Testis (tissue), 5 donors: ENCODE measurements at places on chromosomes 5 and 9. TPM values are rescaled to one million over a fixed set of nuclear protein-coding genes. Genes with fewer than 3 reads are reported as not detected.

Gene TOR2A
- total RNA-seq: 32.0 TPM

Gene ROPN1L
- 333 TPM for total RNA-seq

Gene MAMDC2
- total RNA-seq: 28.3 TPM

- no peaks in the 10 kb centered on the region for H3K27me3 ChIP-seq
- H3K4me3 ChIP-seq: no peak overlapping the region
- DNase-seq: no peak
- no peak overlapping the region for H3K27ac ChIP-seq
These were observed 830.4 kb downstream of the MAT2B start for GRCh38 chr5:164335837-164336236.

GRCh38 chr9:95003689-95004410, 277.4 kb downstream of the AOPEP start:
- no peaks in the 10 kb centered on the region for H3K27me3 ChIP-seq
- peak overlapping the region; percentile 97 for H3K27ac ChIP-seq
- H3K36me3 ChIP-seq: no peaks in the 10 kb centered on the region

DNA sequence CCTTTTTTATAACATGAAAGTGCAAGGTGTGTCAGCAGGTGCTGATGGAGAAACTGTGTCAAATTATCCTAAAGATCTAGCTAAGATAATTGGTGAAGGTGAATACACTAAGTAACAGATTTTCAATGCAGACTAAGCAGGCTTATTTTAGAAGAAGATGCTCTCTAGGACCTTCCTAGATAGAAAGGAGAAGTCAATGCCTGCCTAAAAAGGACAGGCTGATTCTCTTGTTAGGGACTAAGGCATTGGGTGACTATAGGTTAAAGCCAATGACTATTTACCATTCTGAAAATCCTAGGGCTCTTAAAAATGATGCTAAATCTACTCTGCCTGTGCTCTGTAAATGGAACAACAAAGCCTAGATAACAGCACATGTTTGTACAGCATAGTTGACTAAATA, 1682.4 kb downstream of the MAT2B start:
- no peaks in the 10 kb centered on the region for H3K27me3 ChIP-seq
- no peak overlapping the region for H3K4me3 ChIP-seq
- H3K27ac ChIP-seq: no peak overlapping the region
- H3K4me1 ChIP-seq: no peaks in the 10 kb centered on the region

GRCh38 chr9:20962536-20963225, 68.8 kb downstream of the HACD4 start:
- no peak overlapping the region for H3K27ac ChIP-seq
- no peak for DNase-seq

DNA sequence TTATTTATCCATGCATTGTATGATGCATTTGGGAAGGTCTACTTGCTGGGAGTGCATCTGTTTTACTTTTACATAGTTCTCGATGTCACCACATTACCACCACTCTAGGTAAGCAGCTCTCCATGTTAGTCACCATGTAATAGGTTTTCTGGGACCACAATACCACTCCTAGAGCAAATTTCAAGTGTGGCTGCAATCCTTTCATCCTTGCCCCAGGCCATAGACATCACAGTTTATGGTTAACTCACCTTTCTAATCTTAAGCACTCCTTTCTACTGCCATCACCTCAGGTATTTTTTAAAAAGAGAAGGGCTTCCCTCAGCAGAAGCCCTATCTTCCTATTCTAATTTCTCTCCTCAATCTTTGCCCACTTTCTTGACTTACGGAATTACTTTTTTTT, 354.1 kb downstream of the PLK2 start:
- no peak overlapping the region for H3K4me3 ChIP-seq
- no peaks in the 10 kb centered on the region for H3K27me3 ChIP-seq
- no peaks in the 10 kb centered on the region for H3K36me3 ChIP-seq

- no peaks in the 10 kb centered on the region for H3K27me3 ChIP-seq
- DNase-seq: no peak
- peaks cover 5% of the 10 kb centered on the region for H3K4me1 ChIP-seq
- no peaks in the 10 kb centered on the region for H3K36me3 ChIP-seq
- H3K27ac ChIP-seq: peak overlapping the region; percentile 94
These were observed 411 bp upstream of the NDUFS4 start for GRCh38 chr5:53560028-53560427.

DNA sequence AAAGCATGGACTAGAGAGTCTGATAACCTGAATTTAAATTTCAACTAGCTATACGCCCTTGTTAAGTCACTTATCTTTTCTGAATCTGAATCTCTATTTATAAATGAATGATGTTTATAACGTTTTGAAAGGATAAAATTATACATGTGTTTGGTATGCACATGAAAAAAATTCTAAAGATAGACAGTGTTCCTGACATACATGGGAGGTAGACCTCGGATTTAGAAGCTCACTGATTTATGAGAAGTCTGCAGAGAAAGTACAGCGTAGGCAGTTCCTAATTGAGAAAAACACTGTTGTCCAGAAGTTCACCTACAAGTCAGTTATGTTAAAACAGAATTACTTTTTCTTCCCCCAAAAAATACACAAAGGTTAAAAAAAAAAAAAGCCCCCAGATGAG, 26.6 kb downstream of the MPDZ start:
- H3K27me3 ChIP-seq: no peaks in the 10 kb centered on the region
- no peaks in the 10 kb centered on the region for H3K4me1 ChIP-seq
- no peaks in the 10 kb centered on the region for H3K36me3 ChIP-seq
- no peak overlapping the region for H3K4me3 ChIP-seq
- no peak for DNase-seq

DNA sequence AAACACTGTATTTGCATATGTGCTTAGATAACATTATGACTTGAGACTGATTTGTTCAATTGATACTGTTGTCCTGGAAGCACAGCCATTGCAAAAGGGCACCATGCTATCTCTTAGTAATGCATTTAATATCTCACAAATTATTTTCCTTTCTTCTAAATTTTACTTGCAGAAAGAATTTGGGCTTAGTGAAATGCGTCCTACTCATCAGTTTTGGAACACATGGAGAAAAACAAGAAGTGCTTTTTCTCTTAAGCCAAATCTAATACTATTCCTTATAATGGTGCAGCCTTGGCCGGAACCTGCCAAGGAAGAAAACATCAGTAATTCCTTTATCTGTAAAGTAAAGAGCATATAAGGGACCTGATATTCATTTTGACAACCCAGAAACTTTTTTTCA, 172.2 kb upstream of the ZNF608 start:
- H3K27me3 ChIP-seq: no peaks in the 10 kb centered on the region
- H3K36me3 ChIP-seq: no peaks in the 10 kb centered on the region
- no peak for DNase-seq
- no peak overlapping the region for H3K4me3 ChIP-seq
- peaks cover 8% of the 10 kb centered on the region for H3K4me1 ChIP-seq
- no peak overlapping the region for H3K27ac ChIP-seq

Gene CTNNA1
- total RNA-seq: 135 TPM

Gene PCDHB14
- 7.9 TPM for total RNA-seq

GRCh38 chr5:167280111-167280510, 1011.3 kb upstream of the WWC1 start:
- no peak overlapping the region for H3K4me3 ChIP-seq
- H3K4me1 ChIP-seq: no peaks in the 10 kb centered on the region
- H3K27me3 ChIP-seq: no peaks in the 10 kb centered on the region

DNA sequence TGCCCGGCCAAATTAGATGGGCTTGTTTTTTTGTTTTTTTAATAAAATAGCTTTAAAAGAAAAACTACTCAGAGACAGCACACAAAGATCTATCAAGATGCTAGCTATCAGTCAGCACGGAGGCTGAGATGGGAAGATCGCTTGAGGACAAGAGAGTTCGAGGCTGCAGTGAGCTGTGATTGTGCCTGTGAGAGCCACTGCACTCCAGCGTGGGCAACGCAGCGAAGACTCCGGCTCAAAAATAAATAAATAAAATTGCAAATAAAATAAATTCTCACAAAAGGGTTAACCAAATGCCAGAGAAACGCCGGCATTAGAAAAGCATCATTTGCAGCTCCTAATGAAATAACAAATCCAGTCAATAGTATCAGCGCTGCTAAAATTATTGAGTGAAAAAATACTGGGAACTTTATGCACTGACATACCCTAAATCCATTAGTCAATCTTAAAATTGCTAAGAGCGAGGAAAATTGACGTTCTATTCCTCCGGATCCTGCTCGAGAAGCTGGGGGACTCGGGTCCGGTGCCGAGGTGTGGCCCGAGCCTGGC, 681 bp downstream of the CPLANE1 start:
- no peaks in the 10 kb centered on the region for H3K27me3 ChIP-seq
- peaks cover 10% of the 10 kb centered on the region for H3K4me1 ChIP-seq
- peak overlapping the region; percentile 92 for H3K27ac ChIP-seq
- H3K4me3 ChIP-seq: peak overlapping the region; percentile 85

DNA sequence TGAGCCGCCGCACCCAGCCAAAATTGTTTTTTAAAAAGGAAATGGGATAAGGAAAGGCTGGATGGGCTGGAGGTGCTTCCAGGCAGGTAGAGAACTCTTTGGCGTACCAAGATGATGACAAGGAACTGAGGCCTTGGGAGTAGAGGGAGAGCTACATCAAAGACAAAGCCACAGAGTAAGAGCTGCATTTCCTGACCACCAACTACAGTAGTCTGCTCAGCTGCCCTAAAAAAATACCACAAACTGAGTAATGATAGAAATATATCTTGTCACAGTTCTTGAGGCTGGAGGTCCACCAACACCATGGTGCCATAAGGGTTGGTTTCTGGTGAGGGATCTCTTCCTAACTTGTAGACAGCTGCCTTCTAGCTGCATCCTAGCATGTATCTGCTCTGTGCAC, 8.2 kb downstream of the OR1K1 start:
- no peak for DNase-seq
- no peak overlapping the region for H3K4me3 ChIP-seq
- no peak overlapping the region for H3K27ac ChIP-seq
- H3K36me3 ChIP-seq: no peaks in the 10 kb centered on the region
- H3K27me3 ChIP-seq: no peaks in the 10 kb centered on the region

Gene ACTBL2
- total RNA-seq: not detected

DNA sequence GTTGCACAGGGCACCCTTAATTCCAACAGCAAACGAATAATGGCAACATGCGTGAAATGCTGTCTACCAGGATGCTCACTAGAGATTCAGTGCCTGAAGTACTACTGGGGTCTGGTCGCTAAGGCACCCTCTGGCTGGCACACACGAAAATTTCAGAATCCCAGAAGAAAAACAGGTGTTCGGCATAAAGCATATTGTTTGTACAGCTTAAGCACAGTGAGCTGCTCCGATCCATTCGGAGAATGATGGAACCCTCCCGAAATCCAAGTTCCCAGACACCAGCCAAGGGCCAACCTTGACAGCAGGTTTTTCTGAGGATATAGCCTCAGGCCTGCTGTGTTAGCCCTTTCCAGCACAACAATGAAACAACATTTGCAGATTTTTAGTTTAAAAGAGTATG, 61.4 kb upstream of the ALDH1B1 start:
- DNase-seq: no peak
- H3K27me3 ChIP-seq: no peaks in the 10 kb centered on the region
- H3K36me3 ChIP-seq: no peaks in the 10 kb centered on the region
- no peak overlapping the region for H3K27ac ChIP-seq
- H3K4me1 ChIP-seq: no peaks in the 10 kb centered on the region

Gene RABGAP1
- 94.0 TPM for total RNA-seq

Gene KLF9
- total RNA-seq: 47.9 TPM

Gene NUTM2F
- total RNA-seq: 3.9 TPM

Gene PAM
- total RNA-seq: 77.5 TPM

Gene PCDHGB1
- total RNA-seq: 12.5 TPM

DNA sequence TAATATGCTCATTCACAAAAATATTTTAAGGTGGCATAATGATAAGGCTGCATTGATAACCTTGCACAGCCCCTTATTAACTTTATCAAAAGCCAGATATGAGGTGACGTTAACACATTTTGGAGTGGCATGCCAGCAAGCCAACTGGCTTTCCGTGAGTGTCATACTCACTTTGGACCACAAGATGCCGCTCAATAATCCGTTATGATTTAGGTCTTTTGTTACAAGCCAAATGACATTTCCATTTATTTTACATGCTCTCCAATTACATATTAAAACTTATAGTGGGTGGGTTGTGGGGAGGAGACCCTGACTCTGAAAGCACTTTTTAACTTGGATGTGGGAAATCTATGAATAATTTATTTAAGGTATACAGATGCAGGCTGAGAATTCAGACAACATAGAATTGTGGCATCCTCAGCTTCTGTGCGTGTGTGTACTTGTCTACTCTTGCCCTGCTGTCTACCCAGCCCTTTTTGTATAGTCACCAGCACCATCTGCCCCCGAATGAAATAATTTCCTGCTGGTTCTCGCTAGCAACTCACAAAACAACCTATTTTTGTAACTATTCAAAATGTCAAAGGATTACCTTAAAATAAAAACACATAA, 305.1 kb downstream of the PSAT1 start:
- H3K36me3 ChIP-seq: no peaks in the 10 kb centered on the region
- H3K27ac ChIP-seq: no peak overlapping the region
- peaks cover 5% of the 10 kb centered on the region for H3K4me1 ChIP-seq
- H3K4me3 ChIP-seq: no peak overlapping the region
- H3K27me3 ChIP-seq: no peaks in the 10 kb centered on the region

GRCh38 chr9:567128-567746, 274.3 kb upstream of the DMRT1 start:
- H3K27me3 ChIP-seq: no peaks in the 10 kb centered on the region
- no peak for DNase-seq
- no peaks in the 10 kb centered on the region for H3K36me3 ChIP-seq
- H3K4me1 ChIP-seq: peaks cover 25% of the 10 kb centered on the region
- H3K27ac ChIP-seq: no peak overlapping the region
- no peak overlapping the region for H3K4me3 ChIP-seq

- H3K27me3 ChIP-seq: no peaks in the 10 kb centered on the region
- no peak overlapping the region for H3K27ac ChIP-seq
- no peak overlapping the region for H3K4me3 ChIP-seq
- DNase-seq: no peak
- no peaks in the 10 kb centered on the region for H3K36me3 ChIP-seq
- H3K4me1 ChIP-seq: peaks cover 3% of the 10 kb centered on the region
These were observed 173.8 kb upstream of the MVB12B start for GRCh38 chr9:126152622-126153362.

Gene TARS1
- 40.5 TPM for total RNA-seq

DNA sequence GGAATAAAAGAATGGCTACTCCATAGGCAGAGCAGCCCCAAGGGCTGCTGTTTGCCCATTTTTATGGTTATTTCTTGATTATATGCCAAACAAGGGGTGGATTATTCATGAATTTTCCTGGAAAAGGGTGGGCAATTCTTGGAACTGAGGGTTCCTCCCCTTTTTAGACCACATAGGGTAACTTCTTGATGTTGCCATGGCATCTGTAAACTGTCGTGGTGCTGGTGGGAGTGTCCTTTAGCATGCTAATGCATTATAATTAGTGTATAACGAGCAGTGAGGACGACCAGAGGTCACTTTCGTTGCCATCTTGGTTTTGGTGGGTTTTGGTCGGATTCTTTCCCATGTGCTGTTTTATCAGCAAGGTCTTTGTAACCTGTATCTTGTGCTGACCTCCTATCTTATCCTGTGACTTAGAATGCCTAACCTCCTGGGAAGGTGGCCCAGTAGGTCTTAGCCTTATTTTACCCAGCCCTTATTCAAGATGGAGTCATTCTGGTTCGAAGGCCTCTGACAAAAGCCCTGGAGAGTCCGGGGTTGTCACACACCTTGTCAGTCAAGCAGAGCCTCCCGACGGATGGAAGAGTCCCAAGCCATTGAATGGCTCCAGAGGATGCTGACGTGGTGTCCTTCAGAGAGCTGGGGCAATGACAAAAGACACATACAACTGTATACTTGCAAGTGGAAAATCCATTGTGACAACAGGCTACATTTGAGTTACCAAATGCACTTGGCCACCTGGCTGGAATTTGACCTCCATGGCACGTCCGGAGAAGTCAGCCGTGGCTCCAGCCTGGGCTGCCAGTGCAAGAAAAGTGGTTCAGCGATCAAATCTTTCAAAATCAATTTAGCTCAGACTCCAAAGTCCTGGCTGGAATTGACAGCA, 67.1 kb upstream of the CLINT1 start:
- no peaks in the 10 kb centered on the region for H3K36me3 ChIP-seq
- no peak for DNase-seq
- no peak overlapping the region for H3K4me3 ChIP-seq
- peaks cover 3% of the 10 kb centered on the region for H3K4me1 ChIP-seq
- no peaks in the 10 kb centered on the region for H3K27me3 ChIP-seq

Gene CATSPER3
- total RNA-seq: 11.8 TPM
